Urothelium cell line (cell line): ENCODE measurements at places on chromosomes 6 and 20.

- no peak for DNase-seq
These were observed 30.4 kb downstream of the IGF2R start for GRCh38 chr6:159999240-159999671.

GRCh38 chr6:137677709-137678108 is 183.5 kb upstream of the OLIG3 start:
- DNase-seq: no peak

- DNase-seq: no peak
These were observed 247.7 kb downstream of the GMDS start for GRCh38 chr6:1997702-1998101.

GRCh38 chr20:18808712-18809111 is 4.9 kb upstream of the SCP2D1 start:
- DNase-seq: no peak

DNA sequence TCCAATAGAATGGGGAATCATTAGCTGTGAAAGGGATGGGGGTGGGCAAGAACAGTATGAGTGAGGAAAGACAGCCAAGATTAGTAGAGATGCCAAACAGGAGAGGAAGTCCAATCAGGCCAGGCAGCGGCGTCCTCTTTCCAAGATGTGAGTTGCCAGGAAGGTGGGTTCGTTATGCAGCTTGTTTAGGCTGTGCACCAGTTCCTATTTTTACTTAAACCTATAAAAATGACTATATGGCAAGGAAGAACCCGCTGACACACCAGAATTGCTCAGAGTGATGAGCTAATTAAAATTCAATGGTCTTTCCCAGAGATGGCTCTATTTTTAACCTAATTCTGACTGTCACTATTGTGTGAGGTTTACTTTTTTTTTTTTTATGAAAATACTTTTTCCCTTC is 88.2 kb downstream of the SLC22A23 start:
- DNase-seq: no peak

- no peak for DNase-seq
These were observed 841.8 kb downstream of the PHF3 start for GRCh38 chr6:64477391-64477790.
